ENCODE measurements at places on chromosomes 13 and 19. TPM values are rescaled to one million over a fixed set of nuclear protein-coding genes. Genes with fewer than 3 reads are reported as not detected.

DNA sequence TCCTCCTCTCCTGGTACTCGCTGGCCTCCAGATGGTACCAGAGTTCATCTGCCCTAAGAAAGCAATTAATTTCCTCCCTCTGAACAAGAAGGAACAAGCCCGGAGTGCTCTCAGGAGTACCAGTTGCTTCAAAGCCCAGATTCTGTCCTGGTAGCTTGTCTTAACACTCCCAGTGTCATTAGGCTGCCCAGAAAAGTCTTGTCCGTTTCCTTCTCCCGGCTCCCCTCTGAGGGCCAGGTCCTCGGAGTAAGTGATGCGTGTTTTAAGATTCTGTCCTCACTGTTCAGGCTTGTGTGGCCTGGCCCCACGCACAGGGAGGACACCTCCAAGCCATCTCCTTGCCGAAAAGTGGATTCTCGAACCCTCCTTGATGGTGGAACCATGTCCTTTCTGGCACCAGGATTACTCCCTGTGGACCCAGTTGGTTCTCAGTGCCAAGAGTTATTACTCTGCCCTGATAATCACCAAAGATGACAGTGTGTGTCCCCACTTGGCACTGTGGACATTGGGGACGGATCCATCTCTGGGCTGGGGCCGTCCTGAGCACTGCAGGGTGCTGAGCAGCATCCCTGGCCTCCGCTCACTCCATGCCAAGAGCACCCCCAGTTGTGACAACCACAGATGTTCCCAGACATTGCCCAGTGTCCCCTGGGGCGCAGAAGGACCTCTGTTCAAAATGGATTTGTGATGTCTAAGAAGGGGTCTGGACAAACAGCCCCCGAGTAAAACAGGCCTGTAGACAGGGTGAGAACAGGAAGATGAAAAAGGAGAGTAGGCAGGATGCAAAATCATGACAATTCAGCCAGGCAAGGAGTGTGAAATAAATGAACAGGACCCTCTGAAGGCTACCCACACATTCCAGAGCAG is 52.4 kb downstream of the RFX2 start:
- peaks cover 47% of the 10 kb centered on the region for H3K4me1 ChIP-seq
- DNase-seq, result no peak
- peak overlapping the region; percentile 84 for H3K27ac ChIP-seq
- no peaks in the 10 kb centered on the region for H3K36me3 ChIP-seq

DNA sequence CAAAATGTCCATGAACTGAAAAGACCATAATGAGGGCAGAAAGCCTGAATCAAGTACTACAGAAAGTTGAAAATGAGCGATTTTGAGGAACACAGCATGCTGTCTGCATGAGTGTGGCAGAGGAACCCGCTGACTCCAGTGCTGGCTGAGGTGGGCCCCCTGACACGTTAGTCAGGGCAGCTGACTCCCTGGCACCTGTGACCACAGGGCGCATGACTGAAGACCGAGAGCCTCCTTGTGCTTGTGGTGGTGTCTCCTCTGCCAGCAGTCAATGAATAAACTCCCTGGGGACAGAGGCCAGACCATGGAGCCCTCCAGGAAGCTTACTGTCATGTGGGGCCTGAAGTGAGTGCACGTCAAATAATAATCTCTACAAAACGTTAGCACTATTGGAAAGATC is 38.4 kb upstream of the VSTM2B start:
- no peaks in the 10 kb centered on the region for H3K36me3 ChIP-seq
- DNase-seq, result no peak
- no peaks in the 10 kb centered on the region for H3K4me1 ChIP-seq
- H3K27me3 ChIP-seq, result no peaks in the 10 kb centered on the region

GRCh38 chr13:89554801-89555200 is 1792.7 kb upstream of the MIR17HG start:
- DNase-seq, result peak; percentile 8
- no peak overlapping the region for H3K4me3 ChIP-seq
- no peaks in the 10 kb centered on the region for H3K27me3 ChIP-seq
- H3K4me1 ChIP-seq, result no peaks in the 10 kb centered on the region

GRCh38 chr19:47429140-47429793 is 9.9 kb upstream of the MEIS3 start:
- no peaks in the 10 kb centered on the region for H3K36me3 ChIP-seq
- peaks cover 16% of the 10 kb centered on the region for H3K4me1 ChIP-seq
- no peak for DNase-seq
- peaks cover 5% of the 10 kb centered on the region for H3K27me3 ChIP-seq

- H3K4me3 ChIP-seq, result no peak overlapping the region
- H3K27me3 ChIP-seq, result no peaks in the 10 kb centered on the region
- no peak overlapping the region for H3K27ac ChIP-seq
- no peaks in the 10 kb centered on the region for H3K36me3 ChIP-seq
Observed at GRCh38 chr19:34484328-34484727, 2.8 kb downstream of the WTIP start.

- no peak for DNase-seq
- no peak overlapping the region for H3K27ac ChIP-seq
- H3K36me3 ChIP-seq, result peaks cover 3% of the 10 kb centered on the region
- H3K4me1 ChIP-seq, result no peaks in the 10 kb centered on the region
- H3K4me3 ChIP-seq, result no peak overlapping the region
Observed at GRCh38 chr13:21522847-21523246, 63.7 kb upstream of the ZDHHC20 start.

DNA sequence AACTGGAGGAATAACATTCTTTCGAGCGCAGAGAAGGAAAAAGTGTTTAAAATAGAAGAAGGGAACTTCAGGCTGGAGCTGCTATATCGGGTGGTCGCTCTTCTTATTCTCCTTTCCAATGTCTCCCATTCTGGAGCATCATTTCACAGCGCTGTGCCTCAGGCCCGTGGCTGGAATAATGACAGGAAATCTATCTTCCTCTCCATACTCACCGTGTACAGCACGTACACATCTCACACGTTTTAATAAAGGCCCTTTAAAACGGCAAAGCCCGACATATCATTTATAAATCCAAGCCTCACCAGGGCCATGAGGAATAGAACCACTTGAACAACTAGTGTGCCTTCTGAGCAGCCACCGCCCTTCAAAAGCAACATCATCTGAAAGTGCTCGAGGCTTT is 264.4 kb downstream of the TEX29 start:
- no peak overlapping the region for H3K27ac ChIP-seq
- no peaks in the 10 kb centered on the region for H3K4me1 ChIP-seq
- no peaks in the 10 kb centered on the region for H3K36me3 ChIP-seq
- no peak overlapping the region for H3K4me3 ChIP-seq
- DNase-seq, result no peak

DNA sequence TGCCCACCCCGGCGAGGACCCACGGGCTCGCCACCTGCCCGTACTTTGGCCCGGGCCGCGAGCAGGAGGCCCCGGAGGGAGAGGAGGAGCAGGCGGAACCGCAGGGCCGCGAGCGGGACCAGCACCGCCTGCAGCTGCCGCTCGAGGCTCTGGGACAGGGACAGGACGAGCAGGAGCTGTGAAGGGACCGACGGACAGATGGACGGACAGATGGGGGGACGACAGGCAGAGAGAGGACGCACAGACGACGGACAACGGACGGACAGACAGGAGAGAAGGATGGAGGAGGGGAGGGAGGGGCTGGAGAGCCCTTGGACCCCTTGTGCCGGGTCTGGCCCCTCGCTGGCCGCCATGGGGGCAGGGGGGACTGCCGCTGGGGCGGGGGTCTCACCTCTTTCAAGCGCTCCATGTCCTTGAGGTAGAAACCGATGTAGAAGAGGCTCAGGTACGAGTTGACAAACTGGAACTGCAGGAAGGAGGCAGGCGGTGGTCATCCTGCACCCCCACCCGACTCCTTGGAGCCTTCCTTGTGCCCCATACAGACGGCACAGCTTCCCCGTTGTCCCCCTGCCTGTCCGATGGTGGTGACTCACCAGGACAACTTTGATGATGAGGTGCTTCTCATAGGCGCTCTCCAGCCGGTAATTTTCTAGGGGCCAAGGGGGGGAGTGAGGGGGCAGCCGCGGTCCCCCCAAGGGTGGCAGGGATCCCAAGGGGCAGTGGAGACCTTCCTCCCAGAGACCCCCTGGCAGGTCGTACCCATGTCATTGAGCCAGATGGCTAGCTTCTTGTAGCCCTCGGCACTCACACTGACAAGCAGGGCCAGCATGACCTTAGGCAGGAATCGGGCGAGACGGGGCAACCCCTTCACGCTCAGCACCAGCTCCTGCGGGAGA is 5.0 kb downstream of the ANO8 start:
- no peak for DNase-seq
- peaks cover 11% of the 10 kb centered on the region for H3K4me1 ChIP-seq
- H3K4me3 ChIP-seq, result no peak overlapping the region

DNA sequence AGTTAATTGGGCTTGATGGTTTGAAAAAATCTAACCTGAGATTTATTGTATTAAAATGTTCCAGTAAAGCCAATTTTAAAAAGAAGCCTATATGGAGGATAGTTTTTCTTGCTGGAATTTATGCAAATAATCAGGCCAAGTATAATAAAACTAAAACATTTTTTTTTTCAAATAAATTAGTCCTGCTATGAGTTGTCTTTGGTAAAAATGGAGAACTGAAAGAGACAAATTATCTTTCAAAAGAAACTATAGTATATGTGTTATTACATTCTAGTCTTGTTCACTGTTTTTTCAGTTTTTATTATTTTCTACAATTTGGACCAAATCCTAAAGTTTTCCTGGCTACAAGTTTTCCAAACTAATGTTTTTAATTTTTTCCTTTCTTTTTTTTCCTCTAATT is 468.9 kb downstream of the UQCRFS1 start:
- H3K27me3 ChIP-seq, result no peaks in the 10 kb centered on the region
- no peak overlapping the region for H3K4me3 ChIP-seq
- no peaks in the 10 kb centered on the region for H3K4me1 ChIP-seq
- no peak overlapping the region for H3K27ac ChIP-seq
- no peaks in the 10 kb centered on the region for H3K36me3 ChIP-seq
- DNase-seq, result no peak

The LGALS14 gene
- not detected for total RNA-seq

The C2CD4C gene
- total RNA-seq, result 3.4 TPM

The GFY gene
- not detected for total RNA-seq

The CBLC gene
- not detected for total RNA-seq

Measured in astrocyte (in vitro differentiated cells and primary cell).